ENCODE measurements at places on chromosomes 5 and 9.

- no peak for DNase-seq
These were observed 10.4 kb upstream of the PPP2CA start for GRCh38 chr5:134236318-134236717.

GRCh38 chr9:23740531-23740930 is 85.5 kb downstream of the ELAVL2 start:
- DNase-seq = no peak

DNA sequence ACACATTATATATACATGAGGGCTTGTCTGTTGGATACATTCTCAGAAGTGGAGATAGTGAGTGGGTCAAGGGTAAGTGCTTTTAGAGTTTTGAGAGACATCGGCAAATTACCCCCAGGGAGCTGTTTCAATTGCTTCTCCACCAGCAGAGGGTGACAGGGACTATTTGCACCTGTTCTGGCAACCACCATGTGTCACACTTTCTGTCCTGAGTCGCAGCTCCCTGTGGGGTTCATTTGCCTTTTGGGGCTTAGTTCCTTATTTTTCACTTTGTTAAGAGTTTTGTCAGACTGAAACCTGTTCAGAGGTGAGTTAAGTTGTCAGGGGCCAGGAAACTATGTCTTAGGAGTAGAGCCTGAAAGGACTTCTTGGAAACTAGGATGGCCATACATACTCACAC is 20.1 kb upstream of the SLC36A1 start:
- DNase-seq = no peak

DNA sequence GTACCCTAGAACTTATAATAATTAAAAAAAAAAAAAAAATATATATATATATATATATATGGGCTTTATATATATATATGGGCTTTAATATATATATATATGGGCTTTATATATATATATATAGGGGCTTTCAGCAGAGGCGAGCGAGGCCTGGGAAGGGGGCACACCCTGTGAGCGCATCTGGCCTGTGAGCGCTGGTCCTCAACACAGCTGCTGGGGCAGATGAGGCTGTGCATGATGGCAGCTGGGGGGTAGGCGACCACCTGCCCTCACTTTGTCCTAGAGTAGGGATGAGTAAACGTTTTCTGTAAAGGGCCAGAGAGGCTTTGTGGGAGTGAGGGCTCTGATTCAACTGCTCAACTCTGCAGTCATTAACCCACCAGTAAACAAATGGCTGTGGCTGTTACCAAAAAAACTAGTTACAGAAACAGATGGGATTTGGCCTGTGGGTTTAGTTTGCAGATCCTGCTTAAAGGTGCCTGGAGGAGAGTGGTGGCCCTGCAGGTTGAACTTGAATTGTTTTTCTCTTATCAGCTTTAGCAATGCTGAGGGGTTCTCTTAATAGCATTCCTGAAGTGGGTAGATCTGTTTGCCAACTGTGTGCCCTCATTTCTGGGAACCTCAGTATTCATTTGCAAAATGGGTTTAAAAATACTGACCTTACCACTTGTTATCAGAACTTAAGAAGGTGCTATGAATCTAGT is 88.1 kb upstream of the EPB41L4B start:
- no peak for DNase-seq

- DNase-seq = no peak
These were observed 2.8 kb upstream of the GADD45G start for GRCh38 chr9:89601856-89602562.

- DNase-seq = no peak
These were observed at the start of gene POU5F2 for GRCh38 chr5:93741136-93741811. TSS of gene POU5F2 (minus strand) at chr5:93741600. CDS start at chr5:93741563, 37 bp downstream.

- peak; percentile 79 for DNase-seq
These were observed 371 bp upstream of the PITX1 start for GRCh38 chr5:135034236-135034962.

DNA sequence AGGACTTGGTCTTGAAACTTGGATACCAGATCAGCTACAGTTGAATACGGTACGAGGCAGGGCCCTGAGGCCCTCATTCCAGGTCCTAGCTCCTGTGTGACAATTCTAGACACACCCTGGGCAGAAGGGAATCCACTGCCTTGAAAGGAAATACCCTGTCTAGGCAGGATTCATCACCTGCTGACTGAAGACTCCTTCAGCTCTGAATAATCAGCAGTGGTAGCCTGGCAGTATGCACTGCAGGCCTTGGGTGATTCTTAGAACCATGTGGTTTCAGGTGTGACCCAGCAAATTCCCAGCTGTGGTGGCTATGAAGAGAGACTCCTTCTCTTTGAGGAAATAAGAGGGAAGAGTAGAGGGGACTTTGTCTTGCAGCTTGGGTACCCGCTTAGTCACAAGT is 17.2 kb upstream of the EFNA5 start:
- DNase-seq = no peak

GRCh38 chr5:8683496-8683895 is 814.5 kb downstream of the MTRR start:
- DNase-seq = no peak

- no peak for DNase-seq
These were observed 156.6 kb upstream of the DMRT1 start for GRCh38 chr9:684941-685340.

DNA sequence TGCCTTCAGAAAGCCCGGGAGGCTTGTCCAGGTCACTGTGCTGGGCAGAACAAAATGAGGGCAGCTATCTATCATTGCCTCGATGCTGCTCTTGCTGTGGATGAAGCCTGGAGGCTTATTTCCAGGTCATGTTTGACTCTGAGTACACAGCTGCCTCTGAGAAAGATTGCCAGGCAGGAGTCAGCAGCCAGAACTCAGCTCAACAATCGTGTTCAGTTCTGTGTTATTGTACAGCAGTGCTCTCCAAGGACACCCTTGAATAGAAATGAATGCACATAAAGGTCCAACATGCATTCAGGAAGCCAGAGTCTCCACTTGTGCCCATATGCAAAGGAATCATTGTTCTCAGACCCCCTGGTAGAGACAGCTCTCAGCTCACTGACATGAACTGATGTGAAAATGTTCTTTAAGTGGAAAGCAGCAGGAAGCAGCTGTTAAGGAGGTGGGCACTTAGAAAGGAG is 61.7 kb upstream of the ZFR start:
- no peak for DNase-seq

- peak; percentile 28 for DNase-seq
These were observed 69.4 kb upstream of the MEF2C start for GRCh38 chr5:88952344-88952743.

- DNase-seq = peak; percentile 64
These were observed 68.1 kb downstream of the NIPBL start for GRCh38 chr5:36944607-36945225.

DNA sequence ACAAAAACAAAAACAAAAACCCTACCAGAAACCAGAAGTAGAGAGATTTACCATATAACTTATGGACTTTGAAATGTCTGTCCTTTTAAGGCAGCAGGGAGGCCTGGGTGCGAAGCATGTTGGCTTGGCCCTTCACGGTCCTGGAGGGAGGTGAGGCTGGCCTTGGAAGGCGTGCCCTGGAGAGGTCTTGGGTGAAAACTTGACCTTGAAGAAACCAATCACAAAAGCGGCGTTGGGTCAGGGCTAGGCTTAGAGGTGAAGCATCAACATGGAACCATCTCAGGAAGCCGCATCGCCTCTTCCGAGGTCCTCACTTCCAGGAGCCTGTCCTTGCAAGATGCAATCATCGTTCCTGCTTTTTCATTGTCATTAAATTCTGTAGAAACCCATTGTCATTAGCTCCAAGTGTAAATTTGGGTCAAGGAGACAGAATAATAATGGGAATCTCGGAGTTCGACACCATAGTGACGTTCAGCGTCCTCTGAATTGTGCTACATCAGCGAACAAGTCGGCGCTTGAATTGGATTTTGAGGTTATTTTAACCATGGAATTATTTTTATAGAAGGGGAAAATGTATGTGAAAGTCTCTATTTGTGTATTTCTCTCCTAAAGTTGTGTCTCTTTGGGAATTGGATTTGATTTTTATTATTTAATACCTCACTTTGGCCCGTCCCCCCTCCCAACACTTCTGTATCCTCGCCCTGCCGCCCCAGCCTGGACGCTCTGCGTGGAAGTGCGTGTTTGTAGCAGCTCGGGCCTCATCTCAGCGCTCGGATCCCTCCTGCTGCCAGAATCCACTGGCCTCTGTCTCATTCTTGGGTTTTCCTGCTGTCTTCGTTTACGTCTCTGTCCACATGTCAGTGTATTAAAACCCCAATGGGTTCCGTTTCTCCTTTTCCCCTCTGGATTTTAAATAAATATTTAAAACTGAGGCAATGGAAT is 11.1 kb upstream of the ORM1 start:
- DNase-seq = no peak

GRCh38 chr9:96874947-96875460 is 20.7 kb upstream of the ZNF782 start:
- DNase-seq = peak; percentile 70

DNA sequence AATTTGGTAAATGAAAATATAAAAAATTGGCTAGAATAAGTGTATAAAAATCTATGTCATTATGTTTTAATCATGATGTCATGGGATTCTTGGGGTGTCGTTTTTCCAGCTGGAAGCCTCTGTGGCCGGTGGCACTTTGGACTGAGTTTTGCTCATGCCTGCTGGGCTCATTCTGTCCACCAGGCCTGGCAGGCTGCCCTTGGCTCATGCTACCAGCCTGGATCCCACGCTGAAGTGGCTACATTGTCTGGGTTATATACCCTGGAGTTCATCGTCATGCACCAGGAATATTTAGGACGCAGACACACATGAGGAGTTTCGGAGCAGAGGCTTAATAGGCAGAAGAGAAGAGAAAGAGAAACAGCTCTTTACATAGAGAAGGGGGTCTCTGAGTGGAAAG is 1913.7 kb upstream of the WWC1 start:
- DNase-seq = no peak

- no peak for DNase-seq
These were observed 34.2 kb upstream of the SUB1 start for GRCh38 chr5:32551194-32551593.

- no peak for DNase-seq
These were observed 592.5 kb downstream of the CCDC171 start for GRCh38 chr9:16145196-16145950.

- no peak for DNase-seq
These were observed 14.1 kb upstream of the NTRK2 start for GRCh38 chr9:84655447-84655846.

DNA sequence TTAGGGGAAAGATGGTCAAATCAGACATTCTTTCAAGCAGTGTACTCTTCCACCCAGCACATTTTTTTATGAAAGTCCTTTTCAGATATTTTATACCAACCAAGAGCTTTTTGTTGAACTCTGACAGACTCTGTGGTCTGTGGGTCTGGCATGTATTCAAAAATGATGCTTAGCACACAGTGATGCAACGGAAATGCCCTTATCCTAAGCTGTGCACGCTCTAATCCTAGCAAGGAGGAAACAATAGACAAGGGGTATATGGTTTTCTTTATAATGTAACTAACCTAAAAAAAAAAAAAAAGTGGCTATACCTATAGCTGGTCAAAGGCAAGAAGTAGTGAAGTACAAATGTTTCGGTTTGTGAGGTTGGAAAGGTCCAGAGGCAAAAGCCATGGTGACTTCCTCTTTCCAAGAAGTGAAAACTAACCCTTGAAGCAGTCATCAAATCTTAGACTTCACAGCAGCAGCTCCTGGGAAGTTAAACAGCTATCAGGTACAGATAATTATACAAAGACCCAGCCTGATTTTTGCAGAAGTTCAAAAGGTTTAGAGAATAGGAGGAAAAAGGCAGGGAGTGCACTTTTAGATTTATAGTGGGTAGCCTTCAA is 82.5 kb downstream of the SEMA6A start:
- DNase-seq = peak; percentile 54

GRCh38 chr9:117284414-117284813 is 130.4 kb downstream of the ASTN2 start:
- no peak for DNase-seq

Data from LoVo (cell line).